Stimulated activated CD8-positive, alpha-beta memory T cell treated with anti-CD3 and anti-CD28 coated beads, Interleukin-7, amount 100 ng/mL, for 4 hours (primary cell): ENCODE measurements at places on chromosomes 16 and 17.
A peak's percentile ranks its signal among the peaks of the same experiment; 100 is the strongest.

GRCh38 chr16:65117811-65118448 lies 3.9 kb downstream of the CDH11 start:
- DNase-seq = no peak

DNA sequence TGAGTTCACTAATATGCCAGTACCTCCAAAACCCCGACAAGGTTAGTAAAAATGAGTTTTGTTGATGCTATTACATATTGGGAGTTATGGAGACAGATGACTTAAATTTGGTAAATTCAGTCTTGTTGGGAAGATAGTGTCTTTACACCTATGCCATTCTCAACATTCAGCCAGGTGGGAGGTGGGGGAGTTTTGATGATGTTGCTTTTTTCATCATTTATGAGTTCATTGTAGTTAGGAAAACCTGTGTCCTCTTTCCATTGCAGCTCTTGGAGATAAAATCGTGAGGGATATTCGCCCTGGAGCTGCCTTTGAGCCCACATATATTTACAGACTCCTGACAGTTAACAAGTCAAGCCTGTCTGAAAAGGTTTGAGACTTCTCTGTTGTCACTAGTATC lies 59.9 kb upstream of the CRISPLD2 start:
- DNase-seq = no peak

DNA sequence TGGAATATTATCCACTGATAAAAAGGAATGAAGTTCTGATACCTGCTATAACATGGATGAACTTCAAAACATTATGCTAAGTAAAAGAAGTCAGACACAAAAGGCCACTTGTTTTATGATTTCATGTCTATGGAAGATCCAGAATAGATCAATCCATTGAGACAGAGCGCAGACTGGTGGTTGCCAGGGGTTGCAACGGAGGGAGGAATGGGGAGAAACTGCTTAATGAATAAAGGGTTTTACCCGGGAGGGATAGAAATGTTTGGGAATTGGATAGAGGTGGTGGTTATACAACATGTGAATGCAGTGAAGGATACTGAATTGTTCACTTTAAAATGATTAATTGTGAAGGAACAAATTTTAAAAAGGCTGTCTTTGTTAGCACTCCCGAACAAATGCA lies 30.2 kb downstream of the WDR59 start:
- no peak for DNase-seq

- no peak for DNase-seq
These were observed 159.2 kb downstream of the CYLD start for GRCh38 chr16:50901062-50901461.

- no peak for DNase-seq
These were observed 27.5 kb downstream of the GOSR2 start for GRCh38 chr17:46950342-46950996.

GRCh38 chr16:11326084-11326736 lies 19.0 kb upstream of the RMI2 start:
- DNase-seq = no peak

GRCh38 chr16:56965149-56966092 lies 3.7 kb downstream of the CETP start:
- no peak for DNase-seq

DNA sequence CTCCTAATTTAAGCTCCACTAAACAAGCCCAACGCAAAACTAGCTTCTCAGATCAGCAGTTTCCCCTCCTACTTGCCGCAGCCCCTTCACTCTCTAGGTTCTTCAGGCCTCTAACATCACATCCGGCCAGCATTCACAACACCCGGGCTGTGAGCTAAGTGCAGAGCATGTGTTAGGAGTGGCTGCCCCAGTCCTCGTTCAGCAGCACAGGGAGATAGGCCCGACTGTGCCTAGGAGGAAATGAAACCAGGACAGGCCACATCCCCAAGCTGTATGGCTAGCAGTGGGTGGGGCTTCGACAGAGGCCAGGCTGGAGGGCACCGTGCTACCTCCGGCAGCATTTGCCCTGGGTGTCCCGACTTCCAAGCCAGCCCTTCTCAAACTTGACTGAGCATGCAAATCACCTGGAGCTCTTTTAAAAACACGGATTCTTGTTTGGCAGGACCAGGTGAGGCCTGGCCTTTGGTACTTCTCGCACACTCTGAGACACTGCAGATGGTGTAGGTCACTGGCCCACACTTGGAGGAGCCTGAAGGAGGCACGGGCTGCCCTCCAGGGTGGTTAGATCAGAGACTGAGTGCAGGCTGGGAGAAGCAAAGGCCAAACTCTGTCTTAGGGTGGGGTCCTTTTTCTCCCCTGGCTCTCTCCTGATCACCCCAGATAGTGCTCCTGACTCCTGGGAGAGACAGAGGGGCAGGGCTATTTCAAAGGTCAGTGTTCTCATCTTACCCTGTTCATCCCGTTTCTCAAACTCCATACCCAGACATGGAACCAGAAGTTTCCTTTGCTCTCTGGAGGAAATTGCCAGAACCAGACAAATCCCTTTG lies 202.0 kb downstream of the C16orf78 start:
- DNase-seq = no peak

DNA sequence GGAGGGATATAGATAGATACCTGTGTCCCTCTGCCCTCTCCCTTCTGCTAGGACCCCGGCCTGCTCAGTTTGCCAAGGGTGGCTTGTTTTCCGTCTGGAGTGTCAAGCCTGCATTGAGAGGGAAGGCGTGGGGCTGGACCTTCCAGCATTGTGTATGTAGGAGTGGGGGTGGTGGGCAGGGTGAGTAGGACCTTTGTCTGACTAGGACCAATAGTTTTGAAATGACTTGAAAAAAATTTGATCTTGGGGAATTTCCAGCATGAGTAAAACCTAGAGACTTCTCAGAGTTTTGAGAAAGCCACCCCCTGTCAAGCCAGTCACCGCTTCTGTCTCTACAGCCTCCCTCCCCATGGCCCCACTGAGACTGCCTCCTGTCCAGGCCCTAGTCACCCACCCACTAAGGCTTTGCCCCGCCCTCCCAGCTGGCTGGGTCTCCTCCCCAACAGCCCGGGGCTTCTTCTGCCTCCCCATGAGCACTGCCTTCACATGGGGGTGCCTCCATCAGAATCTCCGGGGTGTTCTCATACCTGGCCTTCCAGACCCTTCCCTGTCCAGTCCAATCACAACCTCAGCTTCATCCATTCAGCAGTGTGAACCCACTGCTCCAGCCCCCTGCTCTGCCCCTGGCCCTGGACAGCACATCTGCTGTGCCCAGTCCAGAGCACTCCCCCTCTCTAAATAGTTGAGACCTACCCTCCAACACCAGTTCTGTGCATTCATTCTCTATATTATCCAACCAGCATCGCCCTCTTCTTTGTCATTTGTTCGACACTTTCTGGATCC lies 207.0 kb downstream of the MSI2 start:
- peak; percentile 13 for DNase-seq

DNA sequence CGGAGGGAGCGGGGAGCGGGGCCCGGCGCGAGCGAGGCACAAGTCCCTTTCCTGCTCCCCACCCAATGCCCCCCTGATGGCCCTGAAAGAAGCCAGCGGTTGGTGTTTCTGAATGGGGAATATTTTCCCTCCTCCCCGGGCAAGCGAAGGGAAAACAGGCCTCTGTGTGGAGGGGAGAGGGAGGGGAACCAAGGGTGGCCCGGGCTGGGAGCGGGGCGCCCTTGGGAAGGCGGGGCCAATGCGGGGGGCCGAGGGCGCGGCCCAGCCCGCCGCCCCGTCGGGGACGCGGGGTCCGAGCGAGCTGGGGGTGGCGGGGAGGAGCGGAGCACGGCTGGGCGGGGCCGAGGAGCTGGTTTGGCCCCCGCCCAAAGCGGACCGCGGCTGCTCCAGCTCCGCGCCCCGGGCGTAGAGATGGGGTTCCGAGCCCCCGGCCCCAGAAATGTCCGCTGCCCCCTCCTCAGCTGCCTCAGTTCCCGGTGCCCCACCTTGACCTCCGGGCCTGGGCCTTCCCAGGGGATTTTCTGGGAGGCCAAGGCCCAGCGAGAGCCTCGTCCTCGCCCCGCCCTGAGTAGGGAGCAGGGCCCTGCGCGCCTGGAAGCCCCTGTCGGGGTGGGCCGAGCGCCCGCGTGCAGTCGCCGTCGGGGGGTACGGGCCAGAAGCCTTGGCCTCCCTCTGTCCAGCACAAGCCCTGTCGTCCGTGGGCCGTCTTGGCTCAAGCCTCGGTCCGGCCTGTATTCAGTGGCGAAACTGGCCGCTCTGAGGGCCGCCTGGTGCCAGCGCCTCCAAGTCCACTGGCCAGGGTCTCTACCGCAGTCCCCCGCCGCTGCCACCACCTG lies 3.9 kb upstream of the HEXIM1 start:
- no peak for DNase-seq

DNA sequence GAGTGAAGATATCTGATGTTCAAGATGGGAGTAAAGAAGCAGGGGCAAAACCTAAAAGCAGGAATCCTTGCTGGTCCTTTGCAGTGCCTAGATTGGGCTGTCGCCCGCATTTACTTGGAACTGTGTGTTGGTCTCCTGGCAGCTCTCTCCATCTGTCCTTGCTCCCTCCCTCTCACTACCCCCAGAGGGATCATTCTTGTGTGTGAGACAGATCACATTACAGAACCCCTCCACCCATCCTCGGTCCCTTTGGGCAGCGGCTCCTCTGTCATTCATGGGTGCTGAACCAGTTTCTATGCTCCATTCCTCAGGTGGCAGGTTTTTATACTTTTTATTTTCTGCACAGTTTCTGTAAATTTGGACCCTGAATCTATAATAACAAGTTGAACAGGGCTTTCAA lies 99.4 kb upstream of the MYOCD start:
- DNase-seq = no peak
